GDM1 (cell line): ENCODE measurements at places on chromosomes 1 and 21.

DNA sequence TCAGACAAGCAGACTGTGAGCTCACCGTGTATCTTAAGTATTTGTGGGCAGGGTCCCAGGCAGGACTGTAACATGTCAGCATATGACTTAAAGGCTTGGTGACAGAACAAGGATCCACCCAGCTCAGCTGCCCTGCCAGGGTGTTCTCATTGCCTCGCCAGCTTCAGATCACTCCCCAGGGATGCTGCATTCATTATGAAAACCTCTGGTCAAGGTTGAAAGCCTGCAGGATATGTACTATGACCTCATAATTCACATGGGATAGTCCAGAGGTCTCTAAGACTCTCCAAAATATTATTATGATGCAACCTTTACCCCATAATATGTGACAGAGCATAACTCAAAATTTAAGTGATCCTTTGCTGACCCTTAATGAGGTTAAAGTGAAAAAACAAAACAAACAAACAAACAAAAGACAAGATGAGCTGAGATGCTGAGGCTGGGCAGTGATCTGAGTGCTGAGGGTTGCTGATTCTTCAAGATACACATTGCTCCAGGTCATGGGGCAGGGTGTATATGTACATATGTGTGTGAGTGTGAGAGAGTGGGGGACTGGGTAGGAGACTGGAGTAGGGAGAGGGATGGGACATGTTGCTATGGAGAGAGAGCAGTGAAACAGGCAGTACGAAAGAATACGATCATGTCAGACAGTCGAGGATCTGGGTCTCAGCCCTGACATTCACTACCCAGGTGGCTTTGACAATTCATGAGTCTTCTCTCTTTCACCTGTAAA, 98.8 kb upstream of the DUSP10 start:
- DNase-seq, result no peak

DNA sequence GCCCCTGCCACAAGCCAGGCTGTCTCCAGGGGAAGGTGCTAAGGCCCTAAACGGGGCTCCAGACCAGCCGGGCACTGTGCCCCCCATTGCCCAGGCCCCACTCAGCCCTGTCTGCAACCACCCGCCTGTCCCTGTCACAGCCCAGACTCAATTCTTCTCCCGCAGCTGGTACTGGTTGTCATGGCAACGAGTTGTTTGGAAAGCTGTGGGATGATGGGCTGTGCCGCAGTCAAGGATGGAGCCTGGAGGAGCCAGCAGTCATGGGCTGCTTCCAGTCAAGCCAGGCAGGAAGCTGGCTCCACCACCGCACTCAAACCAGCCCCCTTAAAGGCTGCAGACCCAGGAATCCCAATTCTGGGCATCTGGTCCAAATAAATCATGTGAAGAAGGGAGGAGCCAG, 4.2 kb downstream of the SPOCD1 start:
- DNase-seq, result no peak

- no peak for DNase-seq
Measured at GRCh38 chr1:41743366-41743765, 175.4 kb downstream of the HIVEP3 start.

DNA sequence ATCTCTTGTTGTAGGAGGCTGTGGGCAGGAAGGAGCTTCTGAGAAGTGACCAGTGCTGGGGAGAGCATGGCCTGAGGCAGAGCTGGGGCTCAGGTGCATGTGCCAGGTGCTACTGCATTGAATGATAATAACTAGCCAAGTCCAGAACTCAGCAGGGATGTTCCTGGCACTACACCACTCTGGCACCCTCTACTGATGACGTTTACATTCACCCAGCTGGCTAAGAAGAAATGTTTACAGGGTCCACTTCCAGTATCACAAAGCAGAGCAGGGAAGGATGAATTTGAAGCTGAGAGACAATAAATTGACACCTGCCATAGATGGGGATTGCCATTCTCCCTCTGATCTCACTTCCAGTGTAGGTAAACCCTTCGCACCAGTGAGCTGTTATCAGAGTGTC, 411.8 kb downstream of the SETD4 start:
- no peak for DNase-seq

- no peak for DNase-seq
Measured at GRCh38 chr1:83509301-83509781, 489.6 kb downstream of the TTLL7 start.

DNA sequence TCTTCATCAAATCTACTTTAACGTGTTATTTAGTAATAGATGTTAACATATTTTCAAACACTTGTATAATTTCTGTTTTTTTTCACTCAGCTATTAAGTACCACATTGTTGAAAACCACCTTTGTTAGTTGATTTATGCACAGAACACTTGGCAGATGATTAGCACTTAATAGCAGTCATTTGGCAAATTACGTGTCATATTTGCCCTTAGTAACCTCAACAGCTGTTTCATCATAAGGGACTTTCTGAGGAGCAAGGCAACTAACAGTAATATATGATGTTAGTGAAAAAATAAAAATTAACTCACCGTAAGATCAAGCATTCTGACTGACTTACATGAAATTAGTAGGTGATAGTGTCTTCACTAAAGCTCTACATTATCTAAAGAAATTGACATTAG, 186.4 kb downstream of the HMCN1 start:
- DNase-seq, result no peak
